ENCODE measurements at places on chromosomes 1 and 21. TPM values are rescaled to one million over a fixed set of nuclear protein-coding genes. Genes with fewer than 3 reads are reported as not detected.
A peak's percentile ranks its signal among the peaks of the same experiment; 100 is the strongest.

Gene KCNT2
- 12.5 TPM for polyA plus RNA-seq

Gene TGFB2
- 14.0 TPM for polyA plus RNA-seq

DNA sequence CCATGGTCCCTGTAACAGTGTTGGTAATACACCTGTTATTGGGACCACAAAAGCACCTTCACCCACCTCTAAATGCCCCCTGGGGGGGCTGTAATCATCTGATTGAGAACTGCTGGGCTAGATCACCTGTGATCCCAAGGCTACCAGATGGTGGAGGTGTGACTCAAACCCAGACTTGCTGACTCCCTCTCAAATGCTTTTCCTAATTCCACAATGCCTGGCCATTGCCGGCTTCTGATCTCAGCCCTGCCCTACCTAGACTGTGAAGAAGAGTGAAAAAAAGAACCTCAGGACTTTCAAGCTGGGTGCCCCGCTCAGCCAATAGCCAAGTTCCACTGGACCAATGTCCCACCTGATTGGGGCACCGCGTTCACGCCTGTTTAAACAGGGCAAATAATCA lies 9.6 kb downstream of the TMEM9 start:
- DNase-seq: no peak

DNA sequence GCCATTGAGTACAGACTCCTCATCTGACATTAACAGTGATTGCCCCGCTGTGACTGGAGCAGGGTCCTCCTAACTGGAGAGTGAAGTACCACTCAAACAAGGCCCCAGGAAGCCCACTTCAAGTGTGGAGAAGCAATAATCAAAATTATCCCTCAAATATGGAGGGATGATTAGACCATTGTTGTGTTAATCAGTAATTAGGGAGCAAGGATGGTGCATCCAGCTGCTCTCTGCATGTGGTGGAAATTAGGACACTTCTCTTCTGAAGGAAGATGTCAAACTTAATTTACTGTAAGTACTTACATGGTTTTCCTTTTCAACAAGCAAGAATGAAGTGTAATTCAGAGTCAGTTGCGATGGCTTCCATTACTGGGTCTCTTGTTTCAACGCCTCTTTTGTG lies 3.4 kb upstream of the ZP4 start:
- DNase-seq: no peak

DNA sequence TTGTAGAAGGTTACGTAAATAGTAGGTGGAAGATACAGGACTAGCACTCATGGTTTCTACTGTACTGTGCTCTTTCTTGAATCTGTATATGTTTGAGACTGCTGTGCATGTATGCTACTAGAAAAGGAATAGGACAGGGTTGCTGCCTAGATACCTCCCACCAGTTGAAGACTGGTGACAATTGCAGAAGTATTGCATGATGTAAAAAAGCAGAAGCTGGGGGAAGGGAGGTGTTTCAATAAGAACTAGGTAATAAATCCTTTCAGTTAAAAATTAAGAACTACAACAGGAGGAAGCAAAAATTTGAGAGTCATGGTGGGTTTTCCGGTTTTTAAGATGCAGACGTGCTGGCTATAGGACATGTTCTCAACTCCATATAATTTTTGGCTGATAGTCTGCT lies 88.1 kb downstream of the CCDC30 start:
- no peak for DNase-seq

DNA sequence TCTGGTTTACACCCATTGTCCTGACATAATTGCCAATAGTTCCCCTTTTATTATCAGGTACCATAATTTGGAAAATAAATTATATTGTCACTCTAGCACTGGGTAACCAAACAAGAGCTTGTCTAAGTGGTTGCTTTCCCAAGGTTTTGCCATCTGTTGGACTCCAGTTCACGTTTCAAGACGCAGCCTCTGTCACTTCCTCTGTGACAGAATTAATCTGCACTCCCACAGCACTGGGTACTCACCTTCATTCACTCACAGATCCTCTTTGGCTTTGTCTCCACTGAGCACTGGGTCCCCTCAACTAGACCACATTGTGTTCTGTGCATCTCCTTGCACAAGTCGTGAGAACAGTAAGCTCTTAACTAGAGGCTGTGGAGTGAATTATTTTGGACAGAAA lies 123.6 kb upstream of the JUN start:
- no peak for DNase-seq

Gene RGS16
- 0.96 TPM for polyA plus RNA-seq

DNA sequence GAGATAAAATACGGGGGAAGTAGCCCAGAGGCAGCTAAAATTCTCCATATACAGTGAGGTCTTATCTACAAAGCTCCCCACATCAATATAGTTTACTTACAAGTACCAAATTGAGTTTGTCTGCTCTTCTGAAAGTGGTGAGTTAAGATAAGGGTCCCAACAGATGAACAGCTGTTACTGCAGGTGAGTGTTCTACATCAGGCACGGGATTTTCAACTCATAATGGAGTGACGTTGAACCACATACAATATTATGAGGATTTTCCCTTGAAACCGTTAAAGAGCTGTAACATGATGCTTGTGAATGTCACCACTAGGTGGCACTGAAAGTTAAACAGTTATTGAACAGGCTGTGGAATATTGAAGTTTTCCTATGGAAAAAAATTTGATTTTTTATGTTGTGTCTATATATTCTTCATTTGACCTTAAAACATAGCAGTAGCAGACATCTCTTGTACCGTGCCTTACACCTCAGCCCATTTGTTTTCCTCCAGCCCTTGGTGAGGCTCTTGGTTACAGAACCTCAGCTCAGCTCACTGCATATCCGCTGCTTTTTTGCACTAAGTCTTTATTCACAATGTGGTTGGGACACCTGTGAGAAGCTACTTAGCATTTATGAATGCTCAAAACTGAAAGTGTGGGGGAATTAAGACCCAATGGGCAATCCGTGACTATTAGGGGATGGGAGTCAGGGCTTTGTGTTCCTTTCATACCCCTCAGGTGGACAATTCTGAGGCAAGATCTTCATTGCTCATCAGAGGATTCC lies 23.2 kb downstream of the CD1D start:
- peak; percentile 56 for DNase-seq

GRCh38 chr1:27655151-27655937 lies 16.6 kb downstream of the IFI6 start:
- DNase-seq: no peak

DNA sequence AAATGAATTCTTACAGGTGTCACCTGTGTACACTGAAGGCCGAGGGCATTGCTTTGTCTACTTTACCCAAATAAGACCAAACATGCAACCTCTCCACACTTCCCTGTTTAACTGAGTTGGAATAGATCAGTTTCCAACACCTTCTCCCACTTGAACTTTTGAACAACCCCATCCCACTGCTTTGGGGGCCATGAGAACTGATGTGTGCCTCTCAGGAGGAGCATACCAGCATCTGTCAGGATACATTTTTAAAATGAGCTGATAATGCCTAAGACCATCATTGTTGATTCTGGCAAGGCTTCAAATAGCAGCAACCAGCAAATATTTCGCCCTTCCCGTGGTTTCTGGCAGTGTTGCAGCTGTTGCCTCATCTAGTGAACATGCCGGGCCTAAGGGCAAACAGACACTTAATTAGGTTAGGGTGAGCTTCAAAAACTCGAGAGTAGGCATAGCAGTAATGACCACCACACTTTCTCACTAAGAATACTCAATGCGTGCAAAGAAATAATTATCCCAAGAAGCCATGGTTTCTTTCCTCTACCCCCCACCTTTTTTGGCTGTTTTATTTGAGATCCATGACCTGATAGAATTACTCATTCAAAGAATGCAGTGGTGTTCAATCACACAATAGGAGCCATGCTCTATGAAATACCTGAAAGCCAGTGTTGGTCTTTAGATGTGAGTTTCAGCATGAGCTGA lies 63.7 kb downstream of the MAP10 start:
- no peak for DNase-seq

DNA sequence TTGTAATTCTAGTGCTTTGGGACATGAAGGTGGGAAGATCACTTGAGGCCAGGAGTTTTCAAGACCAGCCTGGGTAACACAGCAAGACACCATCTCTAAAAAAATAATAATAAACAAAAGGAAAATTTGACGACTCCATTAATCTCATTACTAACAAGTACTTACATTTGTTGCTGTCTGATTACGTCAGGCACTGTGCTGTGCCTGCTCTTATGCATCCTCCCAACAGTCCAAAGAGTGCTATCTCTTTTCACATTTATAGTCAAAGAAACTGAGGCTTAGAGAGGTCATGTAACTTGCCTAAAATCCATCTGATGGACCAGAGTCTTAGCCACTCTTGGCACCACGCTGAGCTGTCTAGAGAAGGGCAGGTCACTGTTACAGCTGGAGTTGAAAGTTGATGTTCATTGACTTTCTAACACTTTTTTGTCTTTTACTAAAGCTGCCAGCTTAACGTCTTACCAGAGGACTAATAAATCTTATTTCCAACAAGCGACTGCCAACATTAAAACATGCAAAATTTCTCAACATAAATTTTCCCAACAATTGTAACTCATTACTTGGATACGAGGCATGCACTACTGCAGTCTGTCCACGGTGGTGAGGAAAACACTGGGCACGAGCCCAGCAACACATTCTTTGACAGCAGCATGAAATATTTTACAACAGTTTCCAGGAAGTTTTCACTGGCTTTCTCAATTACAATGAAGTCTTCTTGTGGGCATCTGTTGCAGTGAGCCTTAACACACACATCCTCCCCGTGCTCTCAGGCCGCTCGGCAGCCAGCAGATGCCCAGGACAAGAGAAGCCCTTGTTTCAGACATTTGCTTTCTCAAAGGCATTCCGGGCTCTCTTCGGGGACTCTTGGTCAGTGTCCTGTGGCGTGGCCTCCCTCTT lies 262.9 kb upstream of the PROX1 start:
- DNase-seq: peak; percentile 33

DNA sequence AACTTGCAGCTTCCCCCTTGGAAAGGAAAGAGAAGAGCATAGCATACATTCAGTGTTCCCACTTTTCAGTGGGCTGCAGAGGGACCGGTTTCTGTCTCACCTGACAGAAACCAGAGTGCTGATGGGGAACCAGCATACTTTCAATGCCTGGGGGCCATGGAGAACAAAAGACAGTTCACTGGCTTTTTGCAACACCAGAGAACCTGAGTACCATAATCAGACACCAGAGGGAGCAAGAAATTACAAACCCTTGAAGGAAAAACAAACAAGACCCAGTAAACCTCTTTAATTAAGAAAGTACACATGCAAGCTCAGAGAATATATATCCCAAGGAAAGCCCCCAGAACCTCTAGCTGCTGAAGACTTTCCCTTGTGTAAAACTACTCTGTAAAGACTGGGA lies 51.1 kb downstream of the CSMD2 start:
- DNase-seq: peak; percentile 13

DNA sequence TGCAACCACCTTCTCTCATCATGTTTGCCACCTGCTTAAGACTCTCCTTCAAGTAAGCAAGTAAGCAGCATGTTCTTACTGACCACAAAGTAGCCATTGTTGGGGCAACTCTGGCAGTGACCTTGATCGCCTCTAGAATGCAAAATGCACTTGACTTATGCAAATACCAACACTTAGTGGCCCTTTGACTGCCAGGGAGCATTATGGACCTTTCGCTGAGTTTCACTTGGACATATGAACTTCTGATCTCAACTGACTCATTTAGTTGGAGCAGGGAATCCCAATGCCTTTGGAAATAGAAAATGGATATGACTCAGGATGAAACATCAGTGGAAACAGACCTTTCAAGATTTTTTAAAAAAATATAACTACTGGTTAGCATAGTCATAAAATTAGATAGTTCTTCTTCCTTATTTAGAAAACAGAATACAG lies 6.1 kb upstream of the PLA2G5 start:
- DNase-seq: no peak

DNA sequence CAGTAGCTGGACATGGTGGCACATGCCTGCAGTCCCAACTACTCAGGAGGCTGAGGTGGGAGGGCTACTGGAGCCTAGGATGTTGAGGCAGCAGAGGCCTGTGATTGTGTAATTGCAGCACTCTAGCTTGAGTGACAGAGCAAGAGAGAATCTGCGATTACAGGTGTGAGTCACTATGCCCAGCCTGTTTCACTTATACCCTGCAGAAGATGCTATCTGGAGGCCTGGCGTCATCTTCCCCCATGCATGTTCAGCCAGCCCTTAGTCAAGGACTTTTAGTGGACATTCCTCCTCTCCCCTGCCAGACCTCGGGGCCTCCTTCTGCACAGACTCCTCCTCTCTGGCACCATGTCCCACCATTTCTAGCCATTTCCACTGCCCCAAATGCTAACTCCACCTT lies 36.3 kb upstream of the RCC2 start:
- DNase-seq: no peak

DNA sequence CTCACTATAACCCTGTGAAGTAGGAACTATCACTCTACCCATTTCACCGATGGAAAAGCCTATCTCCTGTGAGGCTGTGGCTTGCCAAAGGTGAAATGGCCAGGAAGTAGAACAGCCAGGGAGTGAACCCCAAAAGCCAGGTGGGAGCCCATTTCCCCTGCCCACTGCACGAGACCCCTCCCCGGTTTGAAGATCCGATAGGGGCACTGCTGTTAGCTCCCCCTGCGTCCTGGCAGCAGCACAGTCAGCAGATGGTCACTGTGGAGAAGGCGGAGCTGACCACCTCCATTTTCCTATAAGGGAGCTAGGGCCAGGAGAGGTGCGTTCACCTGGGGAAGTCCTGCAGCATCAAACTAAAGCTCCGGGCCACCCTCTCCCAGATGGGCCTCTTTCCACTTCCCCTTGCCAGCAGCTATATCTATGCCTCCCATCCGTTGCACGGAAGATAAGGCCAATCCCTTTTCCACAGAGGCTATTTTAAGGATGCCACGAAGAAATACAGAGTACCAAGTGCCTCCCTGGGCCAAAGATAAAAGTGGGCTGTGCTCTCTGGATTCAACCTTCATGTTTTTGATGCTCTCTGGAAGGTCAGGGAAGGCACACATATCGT lies 7.8 kb downstream of the ERG start:
- DNase-seq: no peak

DNA sequence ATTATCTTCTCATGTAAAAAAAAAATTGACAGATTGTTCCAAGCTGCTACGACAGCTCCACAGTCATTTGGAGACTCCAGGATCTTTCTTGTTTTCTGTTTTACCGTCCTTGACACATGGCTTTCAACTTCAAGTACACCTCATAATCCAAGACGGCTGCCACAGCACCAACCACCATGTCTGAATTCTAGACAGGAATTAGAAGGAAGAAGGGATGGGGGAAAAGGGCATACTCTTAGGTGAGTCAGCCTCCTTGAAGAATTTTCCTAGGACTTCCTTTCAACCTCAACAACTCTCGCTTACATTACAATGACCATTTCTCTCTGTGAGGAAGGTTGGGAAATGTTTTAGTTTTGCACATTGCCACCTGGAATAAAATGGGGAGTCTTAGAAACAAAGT lies 110.3 kb upstream of the TNR start:
- DNase-seq: no peak

Gene FCGR3B
- not detected for polyA plus RNA-seq

Gene FAM229A
- polyA plus RNA-seq: 7.8 TPM

Gene HES2
- 0.78 TPM for polyA plus RNA-seq

Gene PLEKHG5
- 15.9 TPM for polyA plus RNA-seq

Measured in left kidney (tissue), 8 donors.